ENCODE measurements at places on chromosomes 16 and 17.

GRCh38 chr16:67034487-67034886 lies 5.5 kb downstream of the CBFB start:
- no peak for DNase-seq

DNA sequence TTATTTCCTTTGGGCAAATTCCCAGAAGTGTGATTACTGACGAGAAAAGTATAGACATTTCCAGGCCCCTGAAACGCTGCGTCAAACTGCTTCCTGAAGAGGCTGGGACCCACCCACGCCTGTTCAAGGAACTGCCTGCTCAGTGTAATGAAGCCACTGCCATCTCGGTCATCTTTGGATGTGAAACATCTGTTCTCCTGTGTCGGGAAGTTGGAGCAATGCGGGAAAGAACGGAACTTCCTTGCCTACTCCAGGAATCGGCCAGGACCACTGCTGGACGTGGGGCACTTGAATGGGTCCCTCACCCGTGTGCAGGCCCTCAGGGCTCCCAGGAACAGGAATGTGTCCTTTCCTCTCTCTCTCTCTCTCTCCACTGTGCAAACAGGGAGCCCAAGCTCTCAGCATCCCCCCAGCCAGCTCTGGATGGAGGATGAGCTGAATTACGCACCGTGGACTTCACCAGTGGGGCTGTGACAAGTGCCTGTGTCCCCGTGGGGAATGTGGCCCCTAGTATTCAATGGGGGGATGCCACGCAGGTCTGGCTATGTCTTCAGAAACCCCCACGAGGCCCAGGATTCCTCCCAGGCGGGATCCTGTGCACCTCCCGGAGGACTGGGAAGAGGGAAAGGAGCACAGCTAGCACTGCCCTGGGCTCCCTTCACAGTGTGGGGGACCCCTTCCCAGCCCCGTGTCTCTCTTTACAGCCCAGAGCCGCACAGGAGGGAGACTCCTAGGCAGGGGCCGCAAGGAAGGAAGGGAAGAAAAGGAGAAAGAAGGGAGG lies 18.3 kb upstream of the LITAF start:
- DNase-seq = no peak

GRCh38 chr17:72297326-72298115 lies 176.7 kb downstream of the SOX9 start:
- peak; percentile 17 for DNase-seq

- DNase-seq = no peak
Measured at GRCh38 chr17:60745544-60745943, 67.9 kb downstream of the BCAS3 start.

- no peak for DNase-seq
Measured at GRCh38 chr17:883586-883962, 96.0 kb downstream of the NXN start.

DNA sequence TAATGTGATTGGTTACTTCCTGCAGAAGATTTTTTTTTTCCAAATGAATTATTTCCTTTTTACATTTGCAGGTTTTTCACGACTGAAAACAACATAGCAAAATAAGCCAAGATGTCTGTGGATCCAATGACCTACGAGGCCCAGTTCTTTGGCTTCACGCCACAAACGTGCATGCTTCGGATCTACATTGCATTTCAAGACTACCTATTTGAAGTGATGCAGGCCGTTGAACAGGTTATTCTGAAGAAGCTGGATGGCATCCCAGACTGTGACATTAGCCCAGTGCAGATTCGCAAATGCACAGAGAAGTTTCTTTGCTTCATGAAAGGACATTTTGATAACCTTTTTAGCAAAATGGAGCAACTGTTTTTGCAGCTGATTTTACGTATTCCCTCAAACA lies 2.4 kb downstream of the MIS12 start:
- DNase-seq = no peak

DNA sequence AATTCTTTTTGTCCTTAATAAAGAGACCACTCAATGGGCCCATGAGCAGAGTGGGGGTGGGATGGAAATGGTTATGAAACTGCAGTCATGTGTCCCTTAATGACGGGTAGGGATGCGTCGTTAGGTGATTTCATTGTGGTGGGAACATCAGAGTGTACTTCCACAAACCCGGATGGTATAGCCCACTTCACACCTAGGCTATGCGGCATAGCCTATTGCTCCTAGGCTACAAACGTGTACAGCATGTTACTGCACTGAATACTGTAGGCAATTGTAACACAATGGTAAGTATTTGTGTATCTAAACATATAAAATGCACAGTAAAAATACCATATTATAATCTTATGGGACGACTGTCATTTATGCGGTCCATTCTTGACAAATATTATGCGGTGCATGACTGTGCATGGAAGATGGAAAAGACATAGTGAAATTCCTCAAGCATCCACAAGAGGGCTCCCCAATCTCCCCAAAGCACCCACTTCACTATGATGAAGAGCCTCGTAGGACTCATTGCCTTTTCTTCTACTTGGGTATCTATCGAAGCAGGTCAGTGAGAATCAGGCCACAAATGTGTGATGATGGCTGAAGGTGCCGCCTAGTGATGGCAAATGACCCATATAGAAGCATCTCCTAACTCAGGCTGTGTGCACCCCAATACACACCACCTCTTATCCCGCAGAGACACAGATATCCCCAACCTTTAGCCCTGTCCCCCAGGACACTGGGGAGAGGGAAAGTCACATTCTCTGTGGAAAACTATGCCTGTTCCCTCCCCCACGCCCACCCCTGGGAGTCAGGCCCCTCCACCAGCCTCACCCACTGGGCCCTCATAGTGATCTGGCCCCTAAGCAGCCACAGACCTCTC lies 43.5 kb downstream of the TBX21 start:
- DNase-seq = peak; percentile 7

GRCh38 chr16:62450291-62450690 lies 414.1 kb upstream of the CDH8 start:
- DNase-seq = no peak

DNA sequence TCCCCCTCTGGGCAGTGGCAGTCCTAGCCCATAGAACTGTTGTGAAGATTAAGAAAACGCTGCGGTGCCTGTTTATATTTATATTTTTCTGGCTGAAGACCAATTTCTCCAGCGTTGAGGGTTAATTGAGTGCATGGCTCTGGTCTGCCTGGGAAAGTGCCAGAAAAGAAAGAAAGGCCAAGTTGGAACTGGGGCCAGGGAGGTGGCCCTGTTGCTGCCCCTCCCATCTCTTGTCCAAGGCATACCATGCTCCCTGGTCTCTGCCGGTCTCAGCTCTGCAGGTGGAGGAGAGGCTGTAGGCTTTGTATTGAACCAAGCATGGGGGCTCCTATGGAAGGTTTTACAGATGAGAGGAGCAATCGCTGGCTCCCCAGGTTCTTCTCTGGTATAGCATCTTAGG lies 124.7 kb downstream of the MGAT5B start:
- no peak for DNase-seq

- DNase-seq = peak; percentile 16
Measured at GRCh38 chr17:74368341-74369081, 1.2 kb downstream of the GPR142 start.

- no peak for DNase-seq
Measured at GRCh38 chr17:61305024-61305423, 94.6 kb upstream of the TBX2 start.

DNA sequence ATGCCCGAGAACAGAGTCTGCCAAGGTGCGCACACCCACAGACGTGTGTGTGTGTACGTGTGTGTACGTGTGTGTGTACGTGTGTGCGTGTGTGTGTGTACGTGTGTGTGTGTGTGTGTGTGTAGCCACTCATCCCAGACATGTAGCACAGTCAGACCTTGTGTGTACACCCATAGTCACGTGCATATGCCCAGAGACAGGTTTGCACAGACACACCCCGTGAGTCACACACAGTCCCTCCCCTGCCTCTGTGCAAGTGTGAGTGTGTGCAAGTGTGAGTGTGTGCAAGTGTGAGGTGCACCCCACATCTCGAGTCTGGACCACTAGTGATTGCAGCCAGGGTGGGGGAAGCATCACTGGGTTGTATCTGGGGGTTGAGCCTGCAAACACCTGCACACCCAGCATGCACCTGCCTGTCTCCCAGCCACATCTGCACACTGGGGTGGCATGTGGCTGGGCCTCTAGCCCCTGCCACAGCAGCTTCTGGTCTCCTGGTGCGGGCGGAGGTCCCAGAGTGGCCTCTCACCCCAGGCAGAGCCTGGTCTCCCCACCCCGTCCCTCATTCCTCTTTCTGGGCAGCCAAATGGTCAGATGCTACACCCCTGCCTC lies 23.6 kb downstream of the BAHCC1 start:
- DNase-seq = no peak

All from fibroblast of skin of left quadriceps (primary cell).